ENCODE measurements at places on chromosomes 5 and 9.
A peak's percentile ranks its signal among the peaks of the same experiment; 100 is the strongest.

- DNase-seq: no peak
Measured at GRCh38 chr9:22285066-22285465, 161.6 kb upstream of the DMRTA1 start.

- DNase-seq: no peak
Measured at GRCh38 chr5:132199116-132199680, 28.5 kb downstream of the P4HA2 start.

- DNase-seq: no peak
Measured at GRCh38 chr9:93097511-93098201, 1.6 kb downstream of the CARD19 start.

- no peak for DNase-seq
Measured at GRCh38 chr5:56640763-56641406, 174.5 kb upstream of the MAP3K1 start.

DNA sequence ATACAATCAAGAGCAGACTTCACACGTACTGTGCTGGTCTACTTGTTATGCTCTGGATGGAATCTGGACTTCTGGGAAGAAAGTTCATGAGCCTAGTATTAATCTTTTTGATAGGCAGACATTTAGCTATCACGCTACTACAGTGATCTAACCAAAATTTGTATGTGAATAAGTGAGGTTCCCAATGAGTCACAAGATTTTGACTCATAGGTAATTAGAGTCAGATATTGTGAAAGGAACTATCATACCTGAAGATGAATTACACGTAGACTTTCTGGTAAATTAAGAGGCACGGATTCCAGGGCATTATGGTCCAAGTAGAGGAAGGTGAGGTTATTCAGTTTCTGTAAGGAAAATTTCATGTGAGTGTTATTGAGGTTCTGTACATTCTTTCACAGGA, 18.4 kb downstream of the OGN start:
- DNase-seq: no peak

DNA sequence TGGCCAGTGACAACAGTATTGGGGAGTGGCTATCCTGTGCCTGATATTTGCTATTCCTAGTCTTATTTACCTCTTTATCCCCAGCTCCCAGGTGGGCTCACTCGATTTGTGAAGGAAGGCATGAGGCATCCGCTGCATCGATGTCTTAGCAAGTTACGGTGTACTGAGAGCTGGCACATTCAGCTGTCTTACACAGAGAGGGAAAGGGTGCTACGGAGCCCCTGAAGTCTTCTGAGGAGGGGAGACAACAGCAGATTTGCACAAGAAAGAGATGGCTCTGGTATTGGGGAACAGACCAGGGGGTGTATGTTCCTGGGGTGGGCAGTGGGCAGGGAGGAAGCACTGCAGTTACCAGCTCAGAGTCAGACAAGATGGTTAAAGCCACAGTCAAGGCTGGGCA, 172.6 kb downstream of the FGF18 start:
- no peak for DNase-seq

DNA sequence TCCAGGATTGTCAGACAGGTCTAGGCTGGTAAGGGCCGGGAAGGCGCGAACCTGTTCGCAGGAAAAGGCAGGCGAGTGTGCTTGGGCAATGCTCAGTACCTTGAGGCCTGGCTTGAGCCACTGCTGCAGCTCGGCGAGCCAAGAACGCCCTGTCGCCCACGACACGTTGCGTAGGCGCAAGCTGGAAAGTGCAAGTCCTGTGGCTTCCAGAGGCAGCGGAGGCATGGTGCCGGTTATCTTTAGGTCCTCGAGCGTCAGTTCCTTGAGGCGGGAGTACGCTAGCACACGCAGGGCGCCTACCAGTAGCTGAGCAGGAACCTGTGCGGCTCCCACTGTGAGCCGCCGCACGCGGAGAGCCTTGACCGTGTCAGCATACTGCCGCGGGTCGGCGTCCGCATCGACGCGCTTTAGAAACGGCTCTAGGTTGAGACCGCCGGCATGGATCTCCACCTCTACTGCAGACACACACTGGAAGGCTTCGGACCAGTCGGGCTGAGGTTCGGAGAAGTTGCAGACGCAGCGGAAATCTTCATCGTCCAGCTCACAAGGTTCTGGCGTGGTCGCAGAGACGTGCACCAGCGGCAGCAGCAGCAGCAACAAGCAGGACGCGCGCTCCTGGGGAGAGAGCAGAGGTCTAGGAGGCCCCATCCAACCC, 482 bp downstream of the CD14 start:
- peak; percentile 39 for DNase-seq

DNA sequence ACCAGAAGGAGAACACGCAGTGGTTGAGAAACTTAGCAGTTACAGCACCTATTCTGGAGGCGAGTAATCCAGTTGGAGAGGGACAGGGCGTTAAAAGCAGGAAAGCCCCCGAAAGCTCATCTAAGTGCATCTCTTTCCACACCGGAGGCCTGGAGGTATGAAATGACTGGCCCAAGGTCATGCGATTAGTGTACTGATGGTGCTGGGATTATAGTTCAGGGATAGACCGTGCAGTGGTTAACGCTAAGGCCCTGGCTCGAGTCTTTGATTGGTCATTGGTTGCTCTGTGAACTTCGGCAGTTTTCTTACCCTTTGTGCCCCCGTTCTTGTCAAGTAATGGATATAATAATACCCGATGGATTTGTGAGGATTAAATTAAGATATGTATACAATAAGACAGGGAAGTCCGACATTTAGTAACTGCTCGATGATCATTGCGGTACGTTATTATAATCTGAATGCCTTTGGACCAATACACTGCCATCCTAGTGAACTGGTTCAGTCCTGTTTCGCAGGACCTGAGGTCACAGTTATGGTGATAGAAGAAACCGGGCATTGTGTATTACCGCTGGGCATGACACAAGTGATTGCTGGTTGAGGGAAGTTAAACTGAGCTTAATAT, 960 bp downstream of the CANX start:
- DNase-seq: no peak

GRCh38 chr5:132385326-132386105, 16.0 kb downstream of the SLC22A5 start:
- no peak for DNase-seq

DNA sequence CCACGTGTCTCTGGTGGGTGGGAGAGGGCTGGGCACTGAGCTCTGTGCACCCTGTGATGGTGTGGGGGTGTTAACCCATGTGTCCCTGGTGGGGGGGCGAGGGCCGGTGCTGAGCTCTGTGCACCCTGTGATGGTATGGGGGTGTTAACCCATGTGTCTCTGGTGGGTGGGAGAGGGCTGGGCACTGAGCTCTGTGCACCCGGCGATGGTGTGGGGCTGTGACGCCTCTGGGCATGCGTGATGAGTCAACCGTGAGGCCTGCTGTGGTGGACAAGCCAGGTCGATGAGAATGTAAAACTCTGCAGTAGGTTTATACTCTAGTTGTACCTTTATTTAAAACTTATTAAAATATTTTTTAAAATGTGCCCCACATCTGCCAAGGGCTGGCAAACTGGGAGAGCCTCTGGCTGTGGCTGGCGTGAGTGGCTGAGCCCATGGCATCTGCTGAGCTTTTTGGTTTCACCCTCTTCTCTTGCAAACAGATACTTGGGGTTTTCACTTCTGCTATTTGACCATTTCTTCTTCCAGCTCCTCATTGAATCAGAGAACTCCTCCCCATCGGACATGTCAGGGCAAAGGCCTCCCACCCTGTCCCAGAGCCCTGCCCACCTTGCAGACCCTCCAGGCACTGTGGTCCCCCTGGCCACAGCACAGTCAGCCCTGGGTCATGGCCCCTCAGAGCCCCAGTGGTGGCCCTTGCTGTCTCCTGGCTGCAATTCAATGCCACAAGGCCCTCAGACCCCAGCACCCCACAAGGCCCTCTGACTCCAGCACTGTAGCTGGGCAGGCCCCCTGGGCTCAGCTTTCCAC, 18.5 kb upstream of the EXOC3 start:
- DNase-seq: peak; percentile 75

- DNase-seq: no peak
Measured at GRCh38 chr9:35518981-35519679, 29.2 kb downstream of the RUSC2 start.

DNA sequence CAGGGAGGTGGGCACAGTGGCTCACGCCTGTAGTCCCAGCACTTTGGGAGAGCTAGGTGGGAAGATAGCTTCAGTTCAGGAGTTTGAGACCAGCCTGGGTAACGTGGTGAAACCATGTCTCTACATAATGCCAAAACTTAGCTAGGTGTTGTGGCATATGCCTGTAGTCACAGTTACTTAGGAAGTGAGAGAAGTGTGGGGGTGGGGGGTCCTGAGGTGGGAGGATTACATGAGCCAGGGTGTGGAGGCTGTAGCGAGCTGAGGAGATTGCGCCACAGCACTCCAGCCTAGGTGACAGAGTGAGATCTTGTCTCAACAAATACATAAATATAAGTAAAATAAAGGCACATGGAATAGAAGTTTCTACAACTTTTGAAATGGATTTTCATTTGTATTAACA, 23.1 kb downstream of the VCAN start:
- DNase-seq: no peak

DNA sequence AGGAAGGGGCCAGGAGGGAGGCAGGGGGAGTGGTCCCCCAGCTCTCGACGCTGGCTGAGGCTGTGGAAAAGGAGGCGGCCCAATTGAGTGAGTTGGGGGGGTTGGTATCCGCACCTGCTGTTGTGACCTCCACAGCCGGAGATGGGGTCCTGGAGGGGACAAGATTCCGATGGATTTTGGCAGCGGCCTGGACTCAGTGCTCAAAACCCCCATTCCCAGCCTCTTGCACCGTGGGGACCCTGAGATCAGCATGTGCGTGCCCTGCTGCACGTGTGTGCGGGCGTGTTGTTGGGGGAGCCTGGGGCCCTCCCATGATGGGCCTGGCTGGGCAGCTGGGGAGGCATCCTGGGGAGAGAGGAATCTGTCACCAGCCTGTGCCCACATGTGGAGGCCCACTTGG, 15.0 kb downstream of the CNTFR start:
- DNase-seq: no peak

GRCh38 chr5:140015706-140016105, 27.4 kb downstream of the NRG2 start:
- no peak for DNase-seq

- DNase-seq: no peak
Measured at GRCh38 chr5:180787711-180788431, 14.7 kb downstream of the MGAT1 start.

DNA sequence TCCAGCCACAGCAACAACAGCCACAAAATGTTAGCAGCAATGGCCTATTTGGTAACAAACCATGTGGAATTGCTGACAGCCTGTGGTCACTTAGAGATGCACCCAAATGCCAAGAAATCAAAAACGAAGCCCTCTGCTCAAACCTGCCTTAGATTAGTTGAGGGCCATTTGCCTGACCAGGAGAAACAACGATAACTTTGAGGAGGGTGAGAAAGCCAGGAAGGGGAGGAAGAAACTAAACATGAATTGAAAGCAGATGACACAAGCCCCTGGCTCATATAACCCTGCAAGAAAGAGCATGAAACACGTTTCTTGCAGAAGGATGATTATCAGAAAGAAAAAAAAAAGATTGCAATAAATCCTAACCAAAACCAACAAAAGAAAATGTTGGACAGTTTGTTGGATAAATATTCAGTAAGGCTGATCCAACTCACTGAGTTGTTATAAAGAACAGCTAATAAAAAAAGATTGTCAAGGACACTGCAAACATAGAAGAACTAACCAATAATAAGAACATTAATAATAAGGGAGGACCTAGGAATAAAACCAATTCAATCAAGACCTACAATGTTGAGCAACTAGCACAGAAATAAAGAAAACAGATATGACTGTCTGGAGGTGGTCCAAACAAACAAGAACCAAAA, 140.5 kb upstream of the SLC30A5 start:
- DNase-seq: no peak

- DNase-seq: no peak
Measured at GRCh38 chr9:120768247-120768646, 25.0 kb downstream of the FBXW2 start.

GRCh38 chr9:38681747-38682227, 38.1 kb downstream of the FAM240B start:
- DNase-seq: no peak

DNA sequence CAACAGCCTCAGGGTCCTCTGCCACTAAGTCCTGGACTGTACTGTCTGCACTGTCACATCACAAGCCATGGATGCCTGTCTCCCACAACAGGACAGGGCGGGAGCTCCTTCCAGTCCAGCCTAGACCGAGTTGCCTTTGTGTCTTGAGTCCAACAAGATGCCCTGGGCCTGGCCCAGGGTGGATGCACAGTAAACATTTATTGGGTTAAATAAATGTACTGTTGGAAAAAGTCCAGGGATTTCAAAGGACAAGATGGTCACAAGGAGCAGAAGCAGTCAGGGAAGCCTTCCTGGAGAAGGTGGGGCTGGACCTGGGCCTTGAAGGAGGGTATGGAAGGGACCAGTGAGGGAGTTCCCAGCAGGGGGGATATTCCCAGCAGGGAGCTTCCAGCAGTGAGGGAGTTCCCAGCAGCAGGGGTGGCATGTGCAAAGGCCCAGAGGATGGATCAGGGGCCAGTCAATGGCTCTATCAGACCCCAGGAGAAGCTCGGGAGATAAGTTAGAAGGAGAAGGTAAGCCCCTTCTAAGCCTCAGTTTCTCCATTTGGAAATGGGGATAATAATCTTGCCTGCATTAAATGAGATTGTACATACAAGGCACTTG, 72.7 kb upstream of the NEURL1B start:
- DNase-seq: no peak

- DNase-seq: no peak
Measured at GRCh38 chr9:69317081-69317480, 7.9 kb upstream of the ENTREP1 start.

- DNase-seq: no peak
Measured at GRCh38 chr9:132020272-132020671, 59.4 kb downstream of the MED27 start.

DNA sequence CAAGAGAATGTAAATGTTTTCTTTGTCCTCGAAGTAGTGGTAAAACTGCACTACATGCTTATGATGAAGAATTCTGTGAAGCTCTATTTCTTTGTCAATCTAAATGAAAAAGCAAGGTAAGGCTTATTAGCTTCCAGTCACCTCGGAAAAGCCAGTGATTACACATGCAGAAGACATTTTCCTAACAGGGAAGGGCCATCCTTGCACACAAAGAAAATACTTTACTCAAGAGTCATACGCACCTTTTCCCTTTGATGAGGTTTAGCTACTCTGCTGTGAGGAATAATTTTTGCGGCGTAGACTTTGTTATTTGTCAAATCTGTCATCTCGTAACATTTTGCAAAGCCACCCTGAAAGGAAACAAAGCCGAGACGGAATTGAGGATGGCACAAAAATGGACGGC, 1.1 kb downstream of the PLK2 start:
- no peak for DNase-seq

- DNase-seq: no peak
Measured at GRCh38 chr9:135273008-135273407, 185.5 kb downstream of the OLFM1 start.

GRCh38 chr9:74499111-74499601, 2.0 kb downstream of the RORB start:
- no peak for DNase-seq

- DNase-seq: no peak
Measured at GRCh38 chr5:58793888-58794657, 211.2 kb downstream of the RAB3C start.

- no peak for DNase-seq
Measured at GRCh38 chr9:35868933-35869332, 1.3 kb downstream of the OR13J1 start.

- DNase-seq: no peak
Measured at GRCh38 chr5:30450153-30450552, 743.3 kb upstream of the CDH6 start.

All from GM12891 (cell line).